ENCODE measurements at places on chromosomes 2 and 18. TPM values are rescaled to one million over a fixed set of nuclear protein-coding genes. Genes with fewer than 3 reads are reported as not detected.

DNA sequence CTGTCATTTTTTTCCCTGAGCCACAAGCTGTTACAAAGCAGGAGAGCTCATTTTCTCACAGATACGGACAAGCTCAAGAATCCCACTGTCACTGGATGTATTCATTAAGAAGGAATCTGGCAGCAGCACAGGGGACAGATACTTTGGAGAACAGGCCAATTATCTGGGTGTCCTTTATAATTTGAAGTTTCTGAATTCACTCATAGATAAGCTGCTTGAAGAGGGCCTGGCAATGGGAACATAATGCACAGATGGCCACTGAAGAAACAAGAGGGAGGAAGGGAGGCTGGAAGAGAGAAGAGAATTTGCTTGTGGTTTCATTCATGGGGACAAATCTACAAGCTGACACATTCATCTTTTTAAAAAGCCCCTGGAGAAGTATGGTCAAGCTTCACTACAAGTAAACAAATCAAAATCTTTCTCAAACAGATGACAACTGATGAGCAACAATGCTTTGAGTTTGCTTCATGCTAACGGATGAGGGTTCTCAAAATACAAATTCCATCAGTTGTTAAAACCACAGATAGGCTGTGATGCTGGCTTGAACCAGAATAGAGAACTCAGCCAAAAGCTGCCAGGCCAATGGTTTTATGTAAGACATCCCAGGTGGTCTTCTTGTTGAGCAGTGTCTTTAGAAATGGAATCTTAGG is 11.9 kb downstream of the BCL2 start:
- peak; percentile 14 for DNase-seq

DNA sequence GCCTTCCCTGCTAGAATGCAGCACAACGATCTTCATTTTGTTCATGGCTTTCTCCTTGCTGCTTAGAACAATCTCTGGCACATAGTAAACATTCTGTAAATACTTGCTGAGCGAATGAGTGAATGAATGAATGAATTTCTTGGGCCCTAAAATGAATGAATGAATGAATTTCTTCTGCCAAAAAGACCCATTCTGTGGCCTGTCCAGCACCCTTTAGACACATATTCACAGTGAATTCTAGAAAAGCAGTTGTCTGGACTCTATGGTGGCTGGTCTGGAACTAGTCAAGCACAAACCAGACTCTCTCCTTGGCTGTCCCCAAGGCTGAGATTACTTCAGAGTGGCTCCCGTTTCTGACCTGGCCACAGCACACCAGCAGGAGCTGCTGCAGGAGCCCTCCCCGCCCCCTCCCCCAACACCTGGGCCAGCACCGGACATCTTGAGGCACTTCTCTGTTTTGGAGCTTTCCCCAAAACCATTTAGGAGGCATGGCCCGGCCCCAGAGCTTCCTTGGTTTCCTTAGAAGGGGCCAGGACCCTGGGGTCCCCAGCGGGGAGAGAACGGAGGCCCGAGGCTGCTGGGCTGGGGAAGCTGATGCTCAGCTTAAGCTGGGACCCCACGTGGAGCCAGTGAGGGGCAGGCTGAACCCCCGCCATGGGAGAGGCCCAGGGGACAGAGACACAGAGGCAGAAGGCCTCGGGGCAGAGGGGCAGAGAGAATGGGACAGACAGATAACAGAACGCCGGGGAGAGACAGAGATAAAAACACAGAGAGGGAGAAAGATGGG is 159.0 kb downstream of the ZFP36L2 start:
- no peak for DNase-seq

- no peak for DNase-seq
These were observed 69.2 kb downstream of the DLGAP1 start for GRCh38 chr18:4385876-4386275.

DNA sequence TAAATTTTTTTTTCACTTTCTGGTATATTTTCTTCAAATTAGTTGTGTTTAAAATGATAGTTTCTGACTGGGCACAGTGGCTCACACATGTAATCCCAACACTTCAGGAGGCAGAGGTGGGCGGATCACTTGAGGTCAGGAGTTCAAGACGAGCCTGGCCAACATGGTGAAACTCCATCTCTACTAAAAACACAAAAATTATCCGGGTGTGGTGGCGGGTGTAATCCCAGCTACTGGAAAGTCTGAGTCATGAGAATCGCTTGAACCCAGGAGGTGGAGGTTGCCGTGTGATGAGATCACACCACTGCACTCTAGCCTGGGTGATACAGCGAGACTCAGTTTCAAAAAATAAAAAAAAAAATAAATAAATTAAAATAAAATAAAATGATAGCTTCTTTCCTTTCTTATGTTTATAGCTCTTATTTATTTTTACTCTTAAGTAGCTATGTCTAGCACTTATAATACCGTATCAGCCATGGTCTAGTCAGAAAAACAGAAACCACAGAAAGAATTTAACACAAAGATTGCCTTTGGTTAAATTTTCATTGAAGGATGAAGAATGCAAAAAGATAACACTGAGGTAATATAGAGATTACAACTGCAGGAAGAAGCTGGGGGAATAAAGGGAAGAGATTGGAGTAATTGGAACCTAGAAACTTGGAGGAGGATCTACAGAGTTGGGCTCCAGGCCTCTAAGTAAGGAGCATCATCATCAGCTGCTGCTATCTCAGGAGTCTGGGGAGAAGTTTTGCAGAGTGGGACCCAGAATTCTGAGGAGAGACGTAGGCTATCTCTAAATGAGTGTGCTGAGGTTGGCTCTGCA is 54.7 kb upstream of the MBOAT2 start:
- DNase-seq: peak; percentile 65

GRCh38 chr2:156470975-156471583 is 34.9 kb downstream of the GPD2 start:
- no peak for DNase-seq

DNA sequence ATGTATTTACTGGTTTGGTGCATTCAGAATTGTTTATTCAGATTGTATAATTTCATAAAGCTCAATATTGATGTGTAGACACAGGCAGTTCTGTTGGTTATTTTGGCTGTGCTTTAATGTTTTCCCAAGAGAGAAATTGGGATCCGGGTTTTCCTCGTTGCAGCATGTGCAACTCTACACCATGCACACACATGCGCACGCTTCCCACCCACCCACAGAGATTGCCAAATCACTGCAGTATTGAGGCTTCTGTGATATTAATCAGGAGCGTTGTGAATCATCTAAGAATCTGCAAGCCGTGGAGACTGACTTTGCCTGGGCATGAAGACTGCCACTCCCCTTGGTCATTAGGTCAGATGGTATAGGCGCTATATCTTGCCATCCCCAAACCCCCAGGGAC is 571.5 kb downstream of the SLC4A3 start:
- peak; percentile 62 for DNase-seq

- DNase-seq: no peak
These were observed 211.6 kb downstream of the MCFD2 start for GRCh38 chr2:46704041-46704440.

- DNase-seq: no peak
These were observed 179.4 kb upstream of the FN1 start for GRCh38 chr2:215615067-215615802.

GRCh38 chr18:38460657-38461056 is 895.1 kb upstream of the CELF4 start:
- DNase-seq: no peak

DNA sequence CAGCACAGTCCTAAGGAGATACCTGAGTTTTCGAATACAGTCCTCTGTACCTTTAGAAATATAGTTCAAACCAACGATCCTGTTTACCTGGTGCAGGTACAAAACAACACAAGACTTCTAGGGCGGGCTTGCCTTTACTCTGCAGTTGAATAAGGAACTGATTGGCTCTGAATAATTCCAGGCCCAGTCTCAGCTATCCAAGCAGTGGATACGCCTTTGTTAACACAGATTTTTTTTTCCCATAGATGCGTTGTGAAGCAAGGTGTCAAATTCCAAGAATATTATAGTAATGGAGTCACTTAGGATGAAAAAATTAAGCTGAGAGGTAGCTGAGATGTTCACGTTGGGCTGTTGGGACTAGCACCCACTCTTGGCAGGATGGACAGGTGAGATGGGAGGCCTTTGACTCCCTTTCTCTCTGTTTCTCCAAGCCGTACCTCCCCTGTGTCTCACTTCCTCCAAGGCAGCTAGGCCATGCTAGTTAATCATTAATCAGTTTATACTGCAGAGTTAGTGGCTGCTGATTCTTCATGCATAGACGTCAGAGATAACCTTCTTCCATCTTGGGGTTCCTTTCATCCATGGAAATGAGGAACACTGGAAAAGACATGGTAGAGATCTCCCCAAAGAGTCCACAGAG is 380.8 kb upstream of the ACVR2A start:
- DNase-seq: no peak

- DNase-seq: no peak
These were observed 213 bp downstream of the DOK6 start for GRCh38 chr18:69400976-69401225.

- no peak for DNase-seq
These were observed 69.4 kb downstream of the CABLES1 start for GRCh38 chr18:23204589-23205235.

DNA sequence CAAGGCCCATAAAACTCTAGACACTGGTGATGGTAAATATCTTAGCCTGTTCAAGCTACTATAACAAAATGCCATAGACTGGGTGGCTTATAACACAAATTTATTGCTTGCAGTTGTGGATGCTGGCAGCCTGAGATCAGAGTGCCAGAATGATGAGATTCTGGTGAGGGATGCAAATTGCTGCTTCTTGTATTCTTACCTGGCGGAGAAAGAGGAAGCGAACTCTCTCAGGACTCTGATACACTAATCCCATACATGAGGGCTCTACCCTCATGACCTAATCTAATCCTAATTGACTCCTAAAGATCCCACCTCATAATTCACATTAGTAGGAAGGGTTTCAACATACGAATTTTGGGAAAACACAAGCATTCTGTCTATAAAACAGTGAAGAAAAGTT is 4.6 kb upstream of the IER3IP1 start:
- no peak for DNase-seq

DNA sequence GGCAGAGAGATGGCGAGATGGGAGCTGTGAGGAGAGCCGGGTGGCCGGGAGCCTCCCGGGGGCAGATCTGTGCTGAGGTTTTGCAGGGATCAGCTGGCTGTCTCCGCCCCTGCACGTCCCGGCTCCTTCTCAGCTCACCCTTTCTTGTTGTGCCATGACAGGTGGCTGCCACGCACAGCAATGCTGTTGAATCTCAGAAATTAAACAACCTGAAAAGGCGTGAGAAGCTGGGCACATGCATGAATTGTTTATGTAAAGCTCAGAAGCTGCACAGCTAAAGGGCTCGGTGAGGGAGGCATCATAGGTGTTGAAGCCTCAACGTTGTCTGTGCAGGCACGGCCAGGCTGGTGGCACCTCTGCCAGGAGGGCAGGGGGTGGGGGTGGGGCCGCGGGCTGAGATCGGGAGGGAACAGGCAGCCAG is 858 bp upstream of the RTP5 start:
- no peak for DNase-seq

DNA sequence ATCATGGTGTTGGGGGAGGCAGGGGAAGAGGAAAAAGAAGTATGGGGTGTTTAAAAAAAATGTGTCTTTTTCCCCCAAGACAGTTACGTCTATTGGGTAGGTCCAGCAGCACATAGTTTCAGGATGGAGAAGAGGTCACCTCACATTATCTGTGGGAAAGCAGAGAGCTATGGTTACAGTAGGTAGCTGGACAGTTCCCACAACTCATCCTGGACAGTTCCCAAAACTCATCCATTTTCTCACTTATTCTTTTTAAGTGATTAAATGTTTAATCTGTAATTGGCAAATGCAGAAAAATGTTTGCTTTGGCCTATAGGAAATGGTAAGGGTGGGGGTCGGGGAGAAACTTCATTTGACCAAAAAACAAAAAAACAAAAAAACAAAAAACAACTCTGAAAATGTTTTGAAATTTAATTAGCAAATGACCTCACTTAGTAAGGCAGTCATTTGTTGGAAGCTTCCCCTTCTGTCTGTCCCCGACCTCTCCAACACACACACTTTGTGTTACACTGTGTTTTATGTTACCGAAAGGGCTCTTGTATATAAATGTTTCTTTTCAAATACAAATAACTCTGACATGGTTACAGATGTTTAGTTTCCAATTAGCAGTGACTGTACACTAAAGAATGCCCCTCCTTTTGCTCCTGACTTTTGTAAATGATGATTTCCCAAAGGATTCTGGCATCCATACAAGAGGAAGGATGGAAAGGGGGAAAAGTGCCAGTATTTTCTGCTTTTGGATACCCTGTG is 173.3 kb upstream of the ZFP36L2 start:
- DNase-seq: peak; percentile 39

GRCh38 chr2:23219666-23220065 is 165.3 kb upstream of the KLHL29 start:
- no peak for DNase-seq

The TGFBRAP1 gene
- 25.8 TPM for total RNA-seq

The PKP4 gene
- total RNA-seq: 35.7 TPM

The SLC30A3 gene
- not detected for total RNA-seq

The MRO gene
- total RNA-seq: not detected

The GPR17 gene
- not detected for total RNA-seq

The SLC9A2 gene
- total RNA-seq: 0.75 TPM

The GLS gene
- 252 TPM for total RNA-seq

The ROCK1 gene
- total RNA-seq: 24.7 TPM

The RTKN gene
- 43.3 TPM for total RNA-seq

The LYPD6B gene
- total RNA-seq: 0.94 TPM
